ENCODE measurements at places on chromosomes 4 and X.

- DNase-seq = peak; percentile 44
Measured at GRCh38 chr4:84879651-84880200, 86.8 kb downstream of the WDFY3 start.

GRCh38 chrX:42855259-42855658, 77.3 kb upstream of the PPP1R2C start:
- DNase-seq = no peak

DNA sequence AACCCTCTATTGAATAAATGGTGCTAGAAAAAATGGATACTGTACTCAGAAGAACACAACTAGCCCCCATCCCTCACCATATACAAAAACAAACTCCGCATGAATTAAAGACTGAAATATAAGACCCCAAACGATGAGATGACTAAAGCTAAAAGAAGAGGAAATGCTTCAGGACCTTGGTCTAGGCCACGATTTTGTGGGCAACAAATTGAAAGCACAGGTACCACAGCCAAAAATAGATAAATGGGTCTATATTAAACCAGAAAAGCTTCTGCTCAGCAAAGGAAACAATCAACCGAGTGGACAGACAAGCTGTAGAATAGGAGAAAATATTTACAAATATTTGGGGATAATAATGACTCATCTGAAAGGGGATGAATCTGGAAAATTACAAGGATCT, 86.4 kb upstream of the DHRSX start:
- DNase-seq = no peak

- no peak for DNase-seq
Measured at GRCh38 chr4:20255251-20255586, 3.5 kb downstream of the SLIT2 start.

DNA sequence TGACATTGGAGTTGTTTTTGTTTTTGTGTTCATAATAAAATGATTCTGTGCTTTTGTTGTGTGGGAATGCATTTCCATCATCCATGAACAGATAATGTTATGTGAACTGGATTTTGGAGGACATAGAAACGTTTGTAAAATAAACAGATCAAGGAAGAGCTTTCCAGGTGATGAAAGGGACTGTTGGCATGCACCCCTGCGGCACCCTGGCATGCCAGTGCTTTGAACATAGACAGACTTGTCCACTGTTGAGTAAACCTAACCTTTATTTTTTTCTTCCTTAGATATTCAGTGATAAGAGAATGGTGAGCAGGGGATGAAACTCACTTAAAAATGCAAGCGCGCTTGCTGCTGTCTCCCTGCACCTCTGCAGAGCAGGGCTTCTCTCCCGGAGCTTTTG, 59.8 kb downstream of the TRAPPC11 start:
- no peak for DNase-seq

DNA sequence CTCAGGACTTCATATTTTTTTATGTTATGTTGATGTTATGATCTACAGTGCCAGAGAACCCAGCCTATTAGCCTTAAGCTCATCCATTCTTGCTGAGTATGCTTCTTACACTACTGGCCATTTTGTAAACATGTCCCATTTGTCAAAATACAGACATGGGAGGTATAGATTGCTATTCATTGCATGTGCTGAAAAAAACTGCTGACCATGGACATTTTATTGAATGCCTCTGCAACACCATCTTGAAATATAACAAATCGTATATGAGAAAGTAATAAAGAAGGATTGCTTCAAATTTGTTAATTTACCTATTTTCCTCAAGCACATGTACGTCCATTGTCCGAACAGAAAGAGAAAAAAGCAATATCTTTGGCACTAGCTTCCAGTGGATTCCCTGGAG, 91.5 kb upstream of the FAM47A start:
- no peak for DNase-seq
